Endothelial cell of umbilical vein (primary cell): ENCODE measurements at places on chromosomes 12 and 14.

DNA sequence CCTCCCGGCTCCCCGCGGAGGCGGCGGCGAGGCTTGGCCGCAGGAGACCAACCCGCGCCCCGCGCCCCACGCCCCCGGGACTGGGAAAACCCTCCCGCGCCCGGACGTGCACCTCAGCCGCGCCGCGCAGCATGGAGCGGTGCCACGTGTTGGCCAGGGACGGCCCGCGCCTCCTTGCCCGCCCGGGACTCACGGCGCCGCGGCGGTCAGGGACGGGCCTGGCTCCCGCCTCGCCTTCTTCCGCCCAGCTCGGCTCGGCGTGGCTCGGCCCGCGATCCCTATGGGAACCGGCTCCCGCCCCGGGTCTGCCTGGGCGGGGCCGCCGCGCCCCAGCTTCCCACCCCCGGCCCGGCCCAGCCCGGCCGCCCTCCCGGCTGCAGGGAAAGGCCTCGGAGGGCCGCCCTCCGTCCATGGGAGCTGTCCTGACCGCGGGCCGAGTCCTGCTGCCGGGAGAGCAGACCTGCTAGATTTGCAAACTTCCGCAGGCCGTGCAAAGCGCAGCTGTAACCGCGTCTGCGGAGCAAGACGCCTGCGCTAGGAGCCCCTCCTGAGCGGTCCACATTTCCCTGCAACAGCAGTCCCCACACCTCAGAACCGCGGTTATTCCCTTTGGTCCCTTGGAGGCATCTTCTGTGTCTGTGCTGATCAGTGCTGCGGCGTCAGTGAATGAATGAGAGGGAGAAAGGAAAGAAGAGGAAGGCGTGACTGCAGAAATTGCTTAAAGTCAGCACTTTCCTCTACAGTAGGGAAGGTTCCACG, at the start of gene CDKL1:
Gene CDKL1, minus strand, starts transcription at position 251 of the 759 bp plus-strand sequence. CDS start 1,013 bp downstream, outside the sequence.
- peak within 1 kb of the TSS; percentile 88 for H3K4me3 ChIP-seq
- H3K4me1 ChIP-seq, result peaks cover 15% of the 10 kb centered on the region
- DNase-seq, result peak; percentile 75
- H3K36me3 ChIP-seq, result no peaks in the 10 kb centered on the region
- H3K27ac ChIP-seq, result peak within 1 kb of the TSS; percentile 48

GRCh38 chr12:85182699-85183098, 97.3 kb upstream of the ALX1 start:
- H3K36me3 ChIP-seq, result no peaks in the 10 kb centered on the region
- no peak for DNase-seq
- no peaks in the 10 kb centered on the region for H3K27me3 ChIP-seq

GRCh38 chr12:116674643-116675183, 63.2 kb downstream of the SPRING1 start:
- H3K27ac ChIP-seq, result no peak overlapping the region
- H3K4me1 ChIP-seq, result peaks cover 6% of the 10 kb centered on the region
- no peaks in the 10 kb centered on the region for H3K36me3 ChIP-seq
- H3K27me3 ChIP-seq, result peaks cover 1% of the 10 kb centered on the region
- DNase-seq, result no peak

GRCh38 chr12:109259545-109259895, 49.6 kb downstream of the FOXN4 start:
- no peaks in the 10 kb centered on the region for H3K4me1 ChIP-seq
- no peak for DNase-seq
- no peaks in the 10 kb centered on the region for H3K27me3 ChIP-seq
- no peak overlapping the region for H3K27ac ChIP-seq

GRCh38 chr14:70812124-70812818, 3.0 kb upstream of the MAP3K9 start:
- H3K36me3 ChIP-seq, result no peaks in the 10 kb centered on the region
- H3K27me3 ChIP-seq, result peaks cover 33% of the 10 kb centered on the region
- no peak overlapping the region for H3K27ac ChIP-seq
- DNase-seq, result no peak
- H3K4me3 ChIP-seq, result no peak overlapping the region

GRCh38 chr14:105476097-105476830, 1.6 kb downstream of the CRIP2 start:
- H3K4me3 ChIP-seq, result peak overlapping the region; percentile 53
- no peaks in the 10 kb centered on the region for H3K27me3 ChIP-seq
- peak overlapping the region; percentile 76 for H3K27ac ChIP-seq
